CD4-positive, alpha-beta T cell treated with Interleukin-6 at 100 ng/mL for 8 hours (primary cell): ENCODE measurements at places on chromosomes 1 and 21.
A peak's percentile ranks its signal among the peaks of the same experiment; 100 is the strongest.

DNA sequence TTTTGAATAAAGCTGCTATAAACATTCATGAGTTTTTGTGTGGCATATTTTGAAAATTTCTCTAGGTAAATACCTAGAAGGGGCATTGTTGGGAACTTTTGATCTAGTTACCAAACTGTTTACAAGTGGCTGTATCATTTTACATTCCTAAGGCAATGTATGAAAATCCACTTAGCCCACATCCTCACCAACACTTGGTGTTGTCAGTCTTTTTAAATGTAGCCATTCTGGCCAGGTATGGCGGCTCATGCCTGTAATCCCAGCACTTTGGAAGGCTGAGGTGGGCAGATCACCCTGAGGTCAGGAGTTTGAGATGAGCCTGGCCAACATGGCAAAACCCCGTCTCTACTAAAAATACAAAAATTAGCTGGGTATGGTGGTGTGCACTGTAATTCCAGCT lies 5.9 kb upstream of the KCNE2 start:
- no peak for DNase-seq

DNA sequence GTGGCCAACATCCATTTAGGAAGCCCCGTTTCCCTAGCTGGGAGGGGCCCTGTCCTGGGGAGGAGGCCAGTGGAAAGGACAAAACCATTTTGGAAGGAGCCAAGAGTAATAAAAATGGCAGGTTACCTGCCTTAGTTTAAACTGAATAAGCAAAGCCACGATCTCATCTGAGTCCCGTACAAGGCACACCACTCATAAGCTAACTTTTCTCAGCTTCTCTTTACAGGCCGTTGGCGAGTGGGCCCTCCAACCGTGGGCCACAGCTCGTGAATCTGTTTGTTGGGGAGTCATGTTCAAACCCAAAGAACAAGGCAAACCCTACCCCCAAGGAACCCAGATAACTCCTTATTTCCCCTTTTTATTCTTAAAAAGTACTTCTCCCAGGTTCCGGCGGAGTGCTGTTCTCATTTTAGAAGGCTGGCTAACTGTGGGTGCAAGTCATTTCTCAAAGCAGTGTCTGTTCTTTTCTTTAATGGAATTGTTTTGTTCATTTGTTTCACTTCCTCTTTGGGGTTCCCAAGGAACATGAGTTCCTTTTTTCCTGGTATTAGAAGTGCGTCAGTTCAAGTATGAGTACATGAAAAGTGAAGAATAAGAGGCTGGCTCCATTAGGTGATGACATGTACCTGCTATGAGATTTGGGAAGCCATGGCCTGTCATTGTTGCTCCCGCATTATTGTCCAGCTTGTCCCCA lies 89.0 kb downstream of the PSMG1 start:
- no peak for DNase-seq

- peak; percentile 27 for DNase-seq
These were observed at the start of gene TRIM17 for GRCh38 chr1:228416217-228416933. TRIM17 (minus strand) TSS chr1:228416861; CDS start chr1:228415072, 1,789 bp downstream.

GRCh38 chr1:21034725-21035628 lies 141.7 kb downstream of the EIF4G3 start:
- DNase-seq: no peak
